ENCODE measurements at places on chromosomes 1 and 21. TPM values are rescaled to one million over a fixed set of nuclear protein-coding genes. Genes with fewer than 3 reads are reported as not detected.

DNA sequence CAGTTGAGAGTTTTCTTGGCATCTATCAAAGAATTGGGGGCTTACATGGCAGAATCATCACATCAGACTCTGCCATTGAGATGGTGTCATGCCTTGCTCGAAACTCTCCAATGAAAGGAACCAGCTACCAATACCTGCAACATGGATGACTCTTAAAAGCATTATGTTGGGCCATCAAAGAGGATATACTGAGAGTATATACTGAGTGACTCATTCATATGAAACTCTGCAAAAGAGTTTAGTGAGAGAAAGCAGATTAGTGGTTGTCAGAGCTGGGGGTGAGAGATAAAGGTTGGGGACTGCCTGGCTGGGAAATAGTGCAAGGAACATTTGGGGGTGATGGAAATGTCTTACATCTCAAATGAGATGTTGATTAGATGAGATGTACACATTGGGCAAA lies 14.7 kb upstream of the HMGB4 start:
- DNase-seq, result no peak

DNA sequence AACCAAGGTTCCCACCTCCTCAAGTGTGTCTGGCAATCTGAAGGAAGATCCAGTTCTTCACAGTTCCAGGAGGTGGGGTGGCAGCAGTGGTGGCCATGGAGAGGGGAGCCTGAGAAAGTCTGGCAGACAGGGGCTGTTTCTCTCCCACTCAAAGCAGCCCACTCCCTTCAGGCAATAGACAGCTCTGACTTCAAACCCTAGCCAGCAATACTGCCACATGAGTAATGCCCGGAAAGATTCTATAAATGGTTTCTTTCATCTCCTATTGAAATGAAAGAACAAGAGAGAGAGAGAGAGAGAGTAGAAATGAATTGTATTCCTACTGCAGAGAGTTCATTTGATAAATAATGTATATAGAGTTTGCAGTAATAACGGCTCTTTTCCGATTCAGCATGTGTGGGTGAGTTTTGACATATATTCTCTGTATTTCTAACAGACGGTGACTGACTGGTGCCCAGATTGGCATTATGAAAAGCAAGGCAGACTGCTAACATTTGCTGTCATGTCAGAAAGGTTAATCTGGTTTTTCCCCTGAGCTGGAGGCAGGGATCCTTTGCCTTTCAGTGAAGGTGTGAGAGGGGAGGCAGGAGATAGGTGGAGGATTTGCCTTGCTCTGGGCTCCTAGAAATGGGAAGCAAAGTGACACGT lies 267.1 kb upstream of the KIAA0040 start:
- no peak for DNase-seq

PPM1J gene
- not detected for total RNA-seq

- DNase-seq, result no peak
Measured at GRCh38 chr1:14403961-14404645, 194.4 kb upstream of the KAZN start.

SOAT1 gene
- total RNA-seq, result 18.9 TPM

CEP170 gene
- 124 TPM for total RNA-seq

Data from Karpas-422 (cell line).